ENCODE measurements at places on chromosomes 13 and 19. TPM values are rescaled to one million over a fixed set of nuclear protein-coding genes. Genes with fewer than 3 reads are reported as not detected.

ARRDC5 gene
- total RNA-seq = 0.04 TPM

LRRC8E gene
- total RNA-seq = 0.13 TPM

MBD3L2 gene
- not detected for total RNA-seq

ONECUT3 gene
- not detected for total RNA-seq

GRIN2D gene
- total RNA-seq = 0.58 TPM

PRKCG gene
- total RNA-seq = not detected

CDX2 gene
- total RNA-seq = not detected

LGALS14 gene
- total RNA-seq = 0.13 TPM

ZNF45 gene
- 18.1 TPM for total RNA-seq

COL4A1 gene
- total RNA-seq = 660 TPM

APC2 gene
- total RNA-seq = 0.40 TPM

ATP4A gene
- not detected for total RNA-seq

PODNL1 gene
- total RNA-seq = 0.09 TPM

RAP2A gene
- total RNA-seq = 21.9 TPM

ZFP28 gene
- 9.0 TPM for total RNA-seq

PSMD8 gene
- total RNA-seq = 133 TPM

ZIK1 gene
- 9.2 TPM for total RNA-seq

PLA2G4C gene
- 31.4 TPM for total RNA-seq

CABP5 gene
- total RNA-seq = not detected

RNF126 gene
- 13.2 TPM for total RNA-seq

TMEM59L gene
- total RNA-seq = 3.9 TPM

STOML3 gene
- 0.04 TPM for total RNA-seq

OR1I1 gene
- total RNA-seq = not detected

POU2F2 gene
- total RNA-seq = 0.35 TPM

HOMER3 gene
- total RNA-seq = 66.5 TPM

TNNI3 gene
- 0.80 TPM for total RNA-seq

TMEM161A gene
- 18.5 TPM for total RNA-seq

APOC4 gene
- not detected for total RNA-seq

LENG1 gene
- total RNA-seq = 9.0 TPM

Measured in muscle of leg (tissue), 16 donors.